ENCODE measurements at places on chromosomes 2 and 18.

DNA sequence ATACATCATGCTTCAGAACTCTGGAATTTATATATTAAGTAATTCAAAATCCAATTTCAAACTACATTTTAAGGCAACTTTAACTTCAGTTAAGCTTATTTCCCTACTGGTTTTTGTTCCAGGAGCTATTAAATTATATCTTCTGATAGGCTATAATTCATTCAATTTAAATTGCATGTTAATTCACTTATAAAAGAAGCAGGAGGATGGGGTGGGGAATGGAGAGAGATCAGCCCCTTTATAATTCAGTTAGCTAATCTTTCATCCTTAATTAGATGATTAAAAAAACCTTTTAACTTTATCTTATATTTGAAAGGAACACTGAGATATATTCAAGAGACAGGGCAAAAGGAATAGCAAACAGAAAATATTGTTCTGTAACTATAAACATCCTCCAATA lies 86.8 kb downstream of the AKAIN1 start:
- no peak for DNase-seq

DNA sequence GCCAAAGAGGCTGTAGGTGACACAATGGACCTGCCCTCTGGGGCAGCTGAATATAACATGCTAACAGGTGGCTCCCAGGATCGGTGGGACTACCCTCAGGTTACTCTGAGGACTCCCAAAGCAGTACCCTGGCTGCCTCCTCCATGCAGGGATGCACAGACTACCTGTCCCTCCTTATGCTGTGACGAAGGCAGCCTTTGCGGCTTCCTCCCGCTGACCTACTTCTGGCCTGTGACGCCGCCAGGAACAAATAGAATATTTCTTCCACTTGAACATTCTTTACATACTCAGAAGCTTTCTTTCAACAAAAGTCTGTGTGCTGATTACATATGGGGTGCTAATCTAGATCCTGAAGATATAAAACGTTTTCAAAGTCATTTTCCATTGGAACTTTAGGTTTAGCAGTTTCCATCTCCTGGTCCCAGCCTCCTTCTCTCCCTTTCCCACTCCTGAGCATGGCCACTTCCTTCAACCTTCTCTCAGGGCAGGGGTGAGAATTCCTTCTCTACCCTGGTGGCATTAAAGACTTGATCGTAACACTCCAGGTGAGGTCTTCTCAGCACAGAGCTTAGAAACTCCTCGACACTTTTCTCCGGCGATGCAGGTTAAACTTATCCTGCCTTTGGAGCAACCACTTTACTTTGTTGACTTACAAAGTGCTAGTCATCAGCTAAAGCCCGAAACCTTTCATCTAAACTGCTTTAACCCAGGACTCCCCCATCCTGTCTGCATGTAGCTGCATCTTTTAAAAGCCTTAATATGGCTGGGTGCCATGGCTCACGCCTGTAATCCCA lies 58.9 kb upstream of the STK17B start:
- no peak for DNase-seq

DNA sequence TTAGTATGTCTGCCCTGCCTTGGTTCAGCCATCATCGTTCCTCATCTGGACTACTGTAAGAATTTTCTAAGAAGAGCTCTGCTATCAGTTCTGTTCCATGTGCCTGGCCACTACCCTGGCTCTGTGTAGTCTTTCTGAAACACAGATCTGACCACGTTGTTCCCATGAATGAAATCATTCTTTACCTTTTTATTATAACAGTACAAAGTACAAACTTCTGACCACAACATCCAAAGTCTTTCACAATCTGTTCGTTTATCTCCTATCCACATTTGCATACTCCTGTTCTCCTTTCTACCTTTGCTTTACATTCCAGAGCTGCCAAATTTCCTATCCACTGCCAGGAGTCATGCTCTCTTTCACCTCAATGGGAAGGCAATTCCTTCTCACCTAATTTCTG lies 284.6 kb upstream of the LRP1B start:
- DNase-seq, result no peak

- no peak for DNase-seq
Measured at GRCh38 chr2:97963079-97963406, 32.7 kb downstream of the TMEM131 start.

- DNase-seq, result no peak
Measured at GRCh38 chr2:184890311-184890710, 292.0 kb downstream of the ZNF804A start.

GRCh38 chr2:176193048-176193447 lies 4.6 kb downstream of the HOXD1 start:
- DNase-seq, result no peak

- DNase-seq, result no peak
Measured at GRCh38 chr2:3257826-3258225, 119.8 kb downstream of the EIPR1 start.

DNA sequence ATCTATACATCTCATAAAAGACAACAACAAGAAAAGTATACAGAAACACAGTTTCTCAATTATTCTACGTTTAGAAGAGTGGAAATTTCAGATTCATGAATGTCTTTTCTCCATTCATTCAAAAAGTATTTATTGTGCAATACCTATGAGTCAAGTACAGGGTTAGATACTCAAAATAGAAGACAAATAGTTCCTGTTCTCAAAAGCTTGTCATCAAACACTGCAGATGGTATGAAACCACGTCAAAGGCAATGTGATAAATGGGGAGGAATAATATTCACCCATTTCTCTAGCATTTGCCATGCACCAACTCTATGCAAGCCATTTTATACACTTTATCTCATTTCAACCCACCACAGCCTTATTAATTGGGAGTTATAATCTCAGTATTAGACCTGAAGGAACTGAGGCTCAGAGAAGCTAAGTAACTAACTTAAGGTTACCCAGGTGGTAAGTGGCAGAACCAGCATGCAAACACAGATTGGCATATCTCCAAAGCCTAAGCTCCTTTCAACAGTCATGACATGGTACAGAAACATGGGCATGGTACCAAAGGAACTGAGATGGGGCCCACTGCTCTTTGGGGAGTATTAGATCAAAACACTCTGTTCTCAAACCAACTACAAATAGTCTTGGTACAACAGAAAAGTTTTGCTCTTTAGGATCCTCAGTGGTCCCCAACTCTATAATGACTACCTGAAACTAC lies 67.2 kb upstream of the NPAS2 start:
- DNase-seq, result no peak

DNA sequence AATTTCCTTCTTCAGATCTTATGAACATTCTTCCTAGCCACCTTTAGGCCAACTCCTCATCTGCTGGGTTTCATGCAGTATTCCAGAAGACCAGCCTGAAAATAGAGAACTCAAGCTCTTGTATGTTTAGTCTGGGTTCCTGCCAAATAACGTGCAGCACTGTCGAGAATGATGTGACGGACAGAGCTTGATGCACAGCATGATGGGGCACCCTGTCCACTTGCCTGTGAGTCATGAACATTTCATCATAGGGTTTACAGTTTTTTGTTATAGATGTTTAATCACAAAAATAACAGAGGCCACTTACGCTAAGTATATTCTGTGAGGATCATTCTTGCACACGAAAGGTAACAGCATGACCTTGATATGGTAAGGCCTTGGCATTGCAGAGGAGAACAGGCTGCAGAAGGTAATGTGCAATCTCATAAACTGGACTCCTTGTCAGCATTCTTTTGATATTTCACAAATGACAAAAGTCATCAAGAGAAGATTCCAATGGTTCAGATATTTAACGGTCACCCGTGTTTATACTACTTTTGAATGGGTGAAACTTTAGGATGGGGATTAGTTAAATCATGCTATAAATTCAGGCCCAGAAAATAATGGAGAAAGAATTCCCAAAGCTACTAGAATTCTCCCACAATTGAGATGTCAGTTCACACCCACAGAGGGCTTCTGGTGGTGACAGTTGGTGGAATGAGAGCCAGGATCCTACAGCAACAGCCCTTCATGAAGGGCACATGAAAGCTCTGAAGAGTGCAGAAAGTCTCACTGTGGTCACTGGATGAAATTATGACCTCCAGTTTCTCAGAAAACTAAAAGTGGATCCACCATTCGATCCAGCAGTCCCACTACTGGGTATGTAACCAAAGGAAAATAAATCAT lies 396.1 kb upstream of the RAB12 start:
- DNase-seq, result no peak

DNA sequence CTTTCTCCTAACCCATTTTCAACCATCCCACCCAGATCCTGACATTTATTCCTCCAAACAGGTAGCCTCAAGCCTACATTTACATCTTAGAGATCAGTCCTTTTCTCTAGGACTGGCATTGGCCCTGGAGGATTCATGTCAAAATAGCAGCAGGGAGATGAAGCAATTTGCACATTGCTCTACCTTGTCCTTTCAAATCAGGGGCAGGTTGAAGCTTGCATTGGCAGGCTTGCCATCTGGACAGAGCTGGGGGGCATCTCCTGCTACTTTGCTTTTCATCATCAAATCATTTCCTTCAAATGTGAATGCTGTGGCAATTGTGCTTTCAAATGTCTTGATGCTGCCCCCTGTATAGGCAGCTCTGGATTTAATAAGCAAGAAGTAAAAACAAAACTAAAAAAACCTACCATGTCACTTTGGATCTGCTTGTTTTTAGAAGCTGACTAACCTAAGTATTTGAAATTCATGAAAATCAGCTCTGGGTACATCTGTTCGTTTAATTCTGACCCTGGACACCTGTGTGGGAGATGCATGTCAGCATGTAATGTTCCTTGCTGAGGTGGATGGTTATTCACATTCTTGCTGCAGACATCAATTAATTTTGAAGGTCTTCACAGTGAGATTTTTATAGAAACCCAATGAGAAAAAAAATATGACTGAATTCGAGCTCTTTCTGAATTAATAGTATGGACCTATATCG lies 47.9 kb downstream of the KIF5C start:
- no peak for DNase-seq

GRCh38 chr2:143652692-143653091 lies 523.5 kb downstream of the ARHGAP15 start:
- no peak for DNase-seq

GRCh38 chr2:188435115-188435514 lies 143.4 kb downstream of the GULP1 start:
- DNase-seq, result no peak

- DNase-seq, result no peak
Measured at GRCh38 chr2:109638795-109639194, 24.6 kb downstream of the SOWAHC start.
